ENCODE measurements at places on chromosomes 1 and 21.

DNA sequence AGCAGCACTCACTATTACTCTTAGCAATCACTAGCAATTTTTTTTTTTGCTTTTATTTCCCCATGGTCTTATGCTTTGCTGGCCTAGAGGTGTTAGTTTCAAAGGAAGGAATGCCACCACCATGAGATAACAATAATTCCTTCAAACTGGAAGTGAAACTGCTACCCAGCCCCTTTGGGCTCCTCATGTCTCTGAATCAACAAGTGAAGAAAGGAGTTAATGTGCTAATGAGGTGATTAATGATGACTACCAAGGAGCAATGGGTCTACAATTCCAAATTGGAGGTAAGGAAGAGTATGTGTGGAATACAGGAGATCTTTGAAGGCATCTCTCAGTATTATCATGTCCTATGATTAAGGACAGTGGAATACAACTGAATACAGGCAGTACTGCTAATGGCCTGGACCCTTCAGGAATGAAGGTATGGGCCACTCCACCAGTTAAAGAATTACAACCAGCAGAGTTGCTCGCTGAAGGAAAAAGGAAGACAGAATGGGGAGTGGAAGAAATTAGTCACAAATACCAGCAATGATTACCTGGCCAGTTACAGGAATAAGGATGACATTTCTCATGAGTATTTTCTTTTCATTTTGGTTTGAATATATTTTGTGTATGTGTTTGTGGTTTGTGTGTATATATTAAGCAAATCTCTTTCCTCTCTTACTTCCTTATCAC is 652.9 kb downstream of the ADGRL2 start:
- no peak for DNase-seq

DNA sequence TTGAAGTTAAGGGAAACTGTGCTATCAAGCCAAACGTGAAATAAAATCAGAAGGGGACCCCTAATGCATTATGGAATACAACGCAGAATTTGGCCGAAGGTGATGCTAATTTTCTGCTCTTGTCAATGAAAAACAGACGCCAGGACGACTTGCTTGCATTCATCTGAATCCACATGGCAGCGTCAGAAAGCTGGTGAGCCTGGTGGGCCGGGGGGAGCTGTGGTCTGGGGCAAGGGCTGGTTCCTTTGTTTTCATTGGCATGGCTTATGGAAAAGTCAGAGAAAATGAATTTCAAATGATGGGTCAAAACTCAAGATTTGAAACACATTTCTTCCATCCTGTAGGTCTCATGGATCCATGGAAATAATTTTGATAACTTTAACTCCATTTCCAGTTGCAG is 86.4 kb upstream of the RUNX1 start:
- DNase-seq, result no peak

- no peak for DNase-seq
Measured at GRCh38 chr1:167447521-167448136, 70.7 kb downstream of the CD247 start.

DNA sequence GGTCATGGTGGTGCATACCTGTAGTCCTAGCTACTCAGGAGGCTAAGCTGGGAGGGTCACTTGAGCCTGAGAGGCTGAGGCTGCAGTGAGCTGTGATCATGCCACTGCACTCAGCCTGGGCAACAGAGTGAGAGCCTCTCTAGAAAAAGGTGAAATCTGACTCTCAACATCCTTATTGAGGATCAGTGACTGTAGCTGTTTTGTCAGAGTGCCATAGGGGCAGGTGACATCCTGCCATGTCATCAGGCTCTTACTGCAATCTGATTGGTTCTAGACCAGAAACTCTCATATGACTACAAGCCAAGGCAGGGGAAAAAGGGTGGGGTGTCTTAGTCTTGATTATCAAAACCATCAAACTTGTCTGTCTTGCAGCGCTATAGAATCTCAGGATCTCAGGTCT is 62.8 kb upstream of the NGF start:
- DNase-seq, result no peak

GRCh38 chr1:66346873-66347272 is 187.1 kb upstream of the SGIP1 start:
- DNase-seq, result no peak

DNA sequence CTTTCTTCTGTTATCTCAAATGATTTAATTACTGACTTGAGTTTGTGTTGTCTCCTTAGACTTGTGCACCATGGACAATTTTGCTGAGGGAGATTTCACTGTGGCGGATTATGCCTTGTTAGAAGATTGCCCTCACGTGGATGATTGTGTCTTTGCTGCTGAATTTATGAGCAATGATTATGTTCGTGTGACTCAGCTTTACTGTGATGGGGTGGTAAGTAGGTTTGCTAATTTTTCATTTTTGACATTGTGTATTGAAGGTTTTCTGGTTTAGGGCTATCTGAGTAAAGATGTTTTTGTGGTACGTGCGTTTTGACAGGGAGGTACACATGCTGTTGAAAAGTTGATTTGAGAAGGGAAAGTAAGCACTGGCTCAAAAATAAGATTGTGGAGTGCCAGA is 14.1 kb downstream of the TTC3 start:
- peak; percentile 35 for DNase-seq

GRCh38 chr21:16193496-16194094 is 463.8 kb downstream of the USP25 start:
- no peak for DNase-seq

DNA sequence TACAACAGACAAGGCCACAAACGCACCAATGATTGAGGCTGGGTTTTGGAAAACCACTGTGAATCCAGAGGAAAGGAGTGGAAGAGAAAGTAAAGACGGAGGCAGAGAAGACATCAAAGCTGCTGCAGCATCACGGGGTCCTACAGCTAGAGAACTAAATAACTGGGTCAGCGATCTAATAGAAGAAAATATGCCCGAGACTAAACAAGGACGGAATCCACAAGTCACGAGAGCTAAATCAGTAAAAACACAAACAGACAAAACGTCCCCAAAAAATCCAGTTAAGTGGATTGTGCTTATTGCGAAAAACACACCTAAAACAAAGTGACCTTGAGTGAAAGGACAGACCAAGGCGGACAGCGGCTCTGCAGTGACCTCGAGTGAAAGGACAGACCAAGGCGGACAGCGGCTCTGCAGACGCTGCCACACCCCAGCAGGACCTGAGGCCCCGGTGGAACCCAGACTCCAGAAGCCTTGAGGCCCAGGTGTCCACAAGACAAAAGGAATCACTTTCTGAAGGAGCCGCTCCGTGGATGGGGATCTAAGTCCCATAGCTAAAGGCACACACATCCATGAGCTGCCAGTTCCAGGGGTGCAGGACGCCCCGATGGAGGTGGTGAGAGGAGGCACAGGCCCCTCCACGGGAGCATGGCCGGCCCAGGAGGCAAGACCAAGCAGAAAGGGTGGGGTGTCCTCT is 6.0 kb downstream of the FTCD start:
- no peak for DNase-seq

DNA sequence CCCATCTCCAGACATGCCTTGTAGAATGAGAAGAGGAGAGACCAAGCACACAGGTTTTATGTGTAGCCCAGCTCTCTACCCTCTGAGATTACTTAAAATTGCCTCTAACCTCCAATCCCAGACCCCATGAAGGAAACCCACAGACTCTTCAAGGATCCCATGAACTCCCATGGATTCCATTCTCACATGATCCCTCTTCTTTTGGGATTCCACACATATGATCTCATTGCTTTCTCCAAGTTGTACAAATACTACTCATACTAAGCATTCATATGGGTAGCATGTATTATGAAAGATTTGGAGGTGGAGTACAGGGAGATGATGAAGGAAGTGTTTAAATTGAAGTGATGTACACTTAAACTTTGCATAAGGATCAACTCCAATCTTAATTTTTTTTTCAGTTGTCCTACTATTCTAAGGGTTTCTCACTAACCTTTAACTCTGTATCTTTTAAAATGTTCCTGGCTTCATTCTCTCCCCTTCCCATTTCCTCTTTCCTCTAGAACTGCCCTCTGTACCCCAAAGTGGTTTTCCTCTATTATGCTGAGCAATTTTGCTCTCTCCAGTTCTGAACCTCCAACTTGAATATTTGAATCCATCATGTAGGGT is 41.6 kb downstream of the MFSD2A start:
- no peak for DNase-seq

GRCh38 chr1:11648732-11649158 is 5.5 kb downstream of the FBXO2 start:
- no peak for DNase-seq

DNA sequence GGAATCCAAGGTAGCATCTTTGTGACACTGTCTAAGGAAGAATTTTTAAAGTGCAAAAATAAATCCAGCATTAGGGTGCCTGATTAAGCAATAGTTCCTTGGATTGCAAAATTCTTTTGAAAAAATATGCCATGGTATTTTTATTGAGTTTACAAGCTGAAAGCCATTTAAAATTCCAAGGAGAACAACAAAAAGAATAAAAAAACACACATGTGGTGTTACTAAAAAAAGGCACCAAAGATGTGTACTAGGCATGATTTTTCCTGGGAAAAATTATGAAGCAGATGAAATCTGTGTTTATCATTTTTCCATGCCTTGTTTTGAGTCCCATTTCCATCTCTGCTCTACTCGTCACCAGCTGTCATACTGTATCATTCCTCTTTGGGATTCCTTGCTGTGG is 157.0 kb upstream of the ZNHIT6 start:
- no peak for DNase-seq

DNA sequence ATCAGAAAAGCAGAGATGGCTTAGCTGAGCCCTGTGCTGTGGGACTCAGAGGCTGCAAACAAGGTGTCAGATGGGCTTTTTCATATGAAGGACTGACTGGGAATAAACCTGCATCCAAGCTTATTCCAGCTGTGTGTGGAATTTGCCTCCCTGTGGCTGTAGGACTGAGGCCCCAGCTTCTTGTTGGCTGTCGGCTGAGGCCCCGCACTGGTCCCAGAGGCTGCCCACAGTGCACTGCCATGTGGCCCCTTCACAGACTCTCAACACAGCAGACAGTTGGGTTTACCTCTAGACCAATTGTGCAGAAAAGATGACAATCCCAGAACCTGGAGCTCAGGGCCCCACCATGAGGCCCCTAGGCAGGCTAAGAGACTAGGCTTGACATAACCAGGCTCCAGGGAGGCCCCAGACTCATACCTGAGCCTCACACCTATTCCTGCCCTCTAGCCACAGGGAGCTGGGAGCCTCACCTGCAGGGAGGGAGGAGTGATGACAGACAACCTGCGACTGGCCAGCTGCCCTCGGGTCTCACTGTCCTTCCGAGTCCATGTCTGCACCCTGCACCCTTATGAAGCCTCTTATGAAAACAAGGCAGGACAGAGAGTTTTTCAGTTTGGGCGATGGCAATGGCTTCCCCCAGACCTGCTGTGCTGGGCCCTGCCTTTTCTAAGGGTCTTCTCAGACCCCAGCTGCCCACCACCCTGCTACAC is 615.5 kb downstream of the NPHP4 start:
- DNase-seq, result no peak

- DNase-seq, result no peak
Measured at GRCh38 chr1:113129529-113130185, 56.7 kb downstream of the LRIG2 start.

DNA sequence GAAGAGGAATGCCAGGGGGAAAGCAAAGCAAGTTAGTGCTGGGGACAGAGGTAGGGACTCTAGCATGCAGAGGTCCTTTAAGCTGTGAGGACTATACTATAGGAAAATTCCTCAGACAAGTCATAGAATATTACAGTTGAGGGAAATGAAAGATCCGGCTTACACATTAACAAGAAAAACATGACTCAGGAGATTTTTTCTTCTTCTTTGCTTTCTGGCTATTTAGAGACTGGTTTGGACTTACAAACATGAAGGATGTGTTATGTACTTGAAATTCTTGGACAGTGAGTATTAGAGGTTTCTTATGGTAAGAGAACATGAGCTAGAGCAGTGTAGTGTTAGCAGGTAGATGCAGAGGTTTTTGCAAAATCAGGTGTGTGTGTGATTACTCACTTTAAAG is 24.9 kb downstream of the USP25 start:
- DNase-seq, result peak; percentile 92

- no peak for DNase-seq
Measured at GRCh38 chr21:39537571-39537970, 75.2 kb upstream of the B3GALT5 start.

DNA sequence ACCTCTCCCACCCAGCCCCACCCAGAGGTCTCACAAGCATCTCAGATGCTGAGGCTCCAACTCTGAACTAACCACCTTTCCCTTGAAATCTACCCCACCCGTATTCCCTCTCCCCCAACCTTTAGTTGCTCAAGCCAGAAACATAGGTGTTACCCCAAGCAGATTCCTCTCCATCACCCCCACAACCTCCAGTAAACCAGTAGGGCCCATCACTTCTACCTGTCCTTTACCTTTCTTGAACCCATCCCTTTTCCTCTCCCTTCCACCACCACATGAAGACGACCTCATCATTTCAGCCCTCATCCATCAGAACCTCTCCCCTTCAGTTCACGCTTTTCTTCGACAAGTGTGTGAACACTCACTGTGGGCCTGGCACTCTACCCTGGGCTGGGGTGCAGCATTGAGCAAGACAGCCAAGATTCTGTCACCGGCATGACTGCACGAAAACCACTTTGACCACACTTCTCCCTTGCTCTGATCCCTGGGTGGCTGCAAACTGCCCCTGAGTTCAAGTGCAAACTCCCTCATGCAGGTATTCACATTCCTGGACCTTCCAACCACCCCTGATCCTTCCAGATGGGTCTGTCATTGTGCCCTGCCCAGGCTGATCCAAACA is 65.5 kb upstream of the LAPTM5 start:
- peak; percentile 26 for DNase-seq

- peak; percentile 2 for DNase-seq
Measured at GRCh38 chr1:26225033-26225831, 8.8 kb upstream of the CEP85 start.

GRCh38 chr1:10146391-10146790 is 64.0 kb upstream of the KIF1B start:
- no peak for DNase-seq

GRCh38 chr1:113742515-113742914 is 16.8 kb downstream of the PHTF1 start:
- no peak for DNase-seq

GRCh38 chr1:209268479-209268878 is 315.0 kb upstream of the CAMK1G start:
- no peak for DNase-seq

DNA sequence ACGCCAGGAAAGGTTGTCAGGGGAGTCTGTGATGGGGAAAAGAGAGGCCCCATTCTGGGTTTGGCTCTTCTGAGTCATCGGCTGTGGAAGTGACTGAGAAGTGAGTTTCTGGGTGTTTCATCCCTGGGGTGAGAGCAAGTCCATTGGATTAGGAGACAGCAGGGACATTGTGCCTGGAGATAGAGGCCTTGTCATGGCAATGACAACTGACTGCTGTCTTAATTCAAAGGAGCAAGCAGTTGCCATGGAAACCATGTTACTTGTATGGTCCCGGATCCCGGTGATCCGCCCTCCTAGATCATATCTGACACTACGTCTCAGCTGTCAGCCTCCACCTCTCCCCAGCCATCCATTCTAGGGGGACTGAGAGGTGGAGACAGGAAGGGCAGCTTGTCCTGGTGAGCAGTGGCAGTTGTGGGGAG is 34.4 kb downstream of the KIAA0040 start:
- no peak for DNase-seq

DNA sequence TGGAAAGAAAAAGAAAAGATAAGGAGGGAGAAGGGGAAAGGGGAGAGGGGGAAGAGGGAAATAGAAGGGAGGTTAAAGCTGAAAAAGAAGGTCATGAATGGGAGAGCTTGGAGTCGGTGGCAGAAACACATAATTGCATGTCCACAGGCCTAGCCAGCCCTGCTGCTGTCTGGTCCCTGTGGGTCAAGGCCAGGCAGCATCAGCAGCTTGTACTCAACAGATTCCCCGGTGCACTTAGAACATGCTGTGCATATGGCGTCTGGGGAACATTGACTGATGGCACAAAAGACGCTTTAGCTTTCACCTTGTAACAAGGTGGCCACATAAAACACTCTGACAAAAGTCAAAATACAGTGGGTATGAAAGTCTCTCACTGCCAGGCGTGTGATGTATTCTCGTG is 25.9 kb downstream of the COG2 start:
- no peak for DNase-seq
